ENCODE measurements at places on chromosomes 5 and 9. TPM values are rescaled to one million over a fixed set of nuclear protein-coding genes. Genes with fewer than 3 reads are reported as not detected.

Gene OTP
- not detected for total RNA-seq

Gene IL17B
- not detected for total RNA-seq

Gene ALDOB
- not detected for total RNA-seq

Gene PPP2R2B
- not detected for total RNA-seq

Gene LPAR1
- total RNA-seq = not detected

Gene LCN10
- total RNA-seq = 15.9 TPM

Gene FCN2
- not detected for total RNA-seq

Gene PIP5K1B
- 17.1 TPM for total RNA-seq

Gene PRRT1B
- not detected for total RNA-seq

Gene BHMT2
- not detected for total RNA-seq

Gene SLC4A9
- total RNA-seq = not detected

Gene MAMDC2
- total RNA-seq = not detected

Gene PHYKPL
- 205 TPM for total RNA-seq

Gene SCGB3A2
- not detected for total RNA-seq

Gene MLANA
- total RNA-seq = not detected

Gene TXNDC8
- not detected for total RNA-seq

Gene EMB
- total RNA-seq = 70.2 TPM

Gene AQP7
- not detected for total RNA-seq

Gene HSPB3
- total RNA-seq = not detected

Gene PCDHB5
- not detected for total RNA-seq

Gene SGCD
- total RNA-seq = not detected

Gene CCNI2
- 0.44 TPM for total RNA-seq

Gene ORM2
- not detected for total RNA-seq

Gene UBE2QL1
- 1.3 TPM for total RNA-seq

Gene SHLD3
- total RNA-seq = 5.7 TPM

Gene ARL10
- 14.3 TPM for total RNA-seq

Gene RETREG1
- 3.3 TPM for total RNA-seq

Gene TAF11L14
- not detected for total RNA-seq

Data from activated B cell treated with CpG ODN at 0.5 μM for 24 hours (primary cell).